ENCODE measurements at places on chromosomes 7 and 10. TPM values are rescaled to one million over a fixed set of nuclear protein-coding genes. Genes with fewer than 3 reads are reported as not detected.

Gene ADK
- total RNA-seq = 18.0 TPM

Gene SCART1
- 1.1 TPM for total RNA-seq

Gene MBL2
- total RNA-seq = 36.2 TPM

Gene ARHGAP22
- 2.3 TPM for total RNA-seq

Gene PTEN
- total RNA-seq = 76.6 TPM

Gene PROSER2
- total RNA-seq = 6.5 TPM

Gene MMRN2
- total RNA-seq = 12.1 TPM

Gene LBX1
- not detected for total RNA-seq

Gene CCL24
- 0.47 TPM for total RNA-seq

Gene HECW1
- 0.05 TPM for total RNA-seq

Gene CYP26C1
- total RNA-seq = 0.09 TPM

Gene PRKG1
- 5.1 TPM for total RNA-seq

Gene MEOX2
- 0.70 TPM for total RNA-seq

Gene ABCA13
- total RNA-seq = 1.0 TPM

Gene CASD1
- total RNA-seq = 11.1 TPM

Gene CTAGE15
- 0.28 TPM for total RNA-seq

Gene MMP21
- 0.37 TPM for total RNA-seq

Gene FANK1
- total RNA-seq = 0.28 TPM

Gene CYP26A1
- 0.08 TPM for total RNA-seq

Gene KAZALD1
- total RNA-seq = 0.92 TPM

Gene HOXA10
- 0.70 TPM for total RNA-seq

Gene NUTM2A
- total RNA-seq = 1.9 TPM

Gene C7orf33
- not detected for total RNA-seq

Gene GTPBP10
- total RNA-seq = 6.5 TPM

Gene H2AZ2
- total RNA-seq = 85.2 TPM

Gene AKR1C2
- 63.8 TPM for total RNA-seq

Gene EXOSC1
- total RNA-seq = 11.2 TPM

Gene COPS6
- 28.7 TPM for total RNA-seq

Gene STEAP1
- total RNA-seq = 28.5 TPM

Gene TMEM273
- total RNA-seq = 9.5 TPM

Gene ERVW-1
- not detected for total RNA-seq

Gene INMT
- total RNA-seq = 0.84 TPM

Gene ANKRD61
- total RNA-seq = not detected

Gene SORCS3
- 0.93 TPM for total RNA-seq

Gene PBLD
- 175 TPM for total RNA-seq

Gene PLEKHA1
- 15.9 TPM for total RNA-seq

Gene GARS1
- total RNA-seq = 73.1 TPM

All from liver (tissue), 10 donors.